Peyer's patch (tissue), 4 donors: ENCODE measurements at places on chromosomes 3 and 15.

GRCh38 chr3:182755308-182755707 lies 38.0 kb upstream of the ATP11B start:
- no peak for DNase-seq

DNA sequence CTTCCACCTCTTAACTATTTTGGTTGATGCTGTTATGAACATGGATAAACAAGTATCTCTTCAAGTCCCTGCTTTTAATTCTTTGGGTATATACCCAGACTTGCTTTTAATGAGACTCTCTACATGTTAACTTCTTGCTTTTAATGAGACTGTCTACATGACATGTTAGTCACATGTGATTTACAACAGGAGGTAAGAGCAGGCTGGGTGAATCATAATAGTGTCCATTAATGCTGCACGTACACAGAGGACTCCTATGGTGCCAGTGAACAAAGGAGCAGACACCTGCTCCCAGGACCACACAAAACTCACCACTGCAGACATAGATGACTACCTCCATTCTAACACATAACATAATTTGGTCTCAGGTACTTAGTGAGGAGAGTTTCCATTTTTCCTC lies 273.4 kb upstream of the NSMCE3 start:
- no peak for DNase-seq

DNA sequence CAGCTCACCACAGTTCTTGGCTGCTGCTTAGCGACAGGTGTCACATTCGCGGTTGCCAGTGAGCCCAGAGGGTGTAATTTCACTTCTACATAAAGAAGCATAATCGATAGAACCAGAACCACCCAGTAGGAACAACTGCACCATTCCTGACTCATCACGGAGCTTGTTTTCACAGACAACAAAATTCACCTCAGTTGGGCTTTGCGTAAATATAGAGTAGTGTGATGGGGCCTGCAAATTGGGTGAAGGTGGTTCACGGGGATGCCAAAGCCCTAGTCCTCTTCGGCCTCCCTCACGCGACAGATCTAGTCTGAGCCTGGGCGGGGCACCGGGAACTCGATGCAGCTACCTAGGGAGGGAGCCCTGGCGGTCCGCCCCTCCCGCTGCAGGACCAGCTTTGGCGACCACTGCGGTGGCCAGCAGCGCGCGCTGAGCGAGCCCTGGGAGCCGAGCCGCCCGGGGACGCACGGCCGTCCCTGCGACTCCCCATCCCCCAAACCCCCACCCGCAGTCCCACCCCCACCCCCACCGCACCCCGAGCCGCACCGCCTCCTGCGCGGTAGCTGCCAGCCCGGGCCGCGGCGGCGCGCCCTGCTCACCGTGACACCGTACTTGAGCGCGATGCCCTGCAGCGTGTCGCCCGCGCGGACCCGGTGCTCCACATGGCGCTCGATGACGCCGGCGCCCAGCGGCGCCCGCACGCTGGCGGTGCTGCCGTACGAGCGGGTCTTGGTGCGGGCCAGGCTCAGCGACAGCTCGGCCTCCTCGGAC lies 519 bp downstream of the LYSMD2 start:
- DNase-seq = peak; percentile 76

DNA sequence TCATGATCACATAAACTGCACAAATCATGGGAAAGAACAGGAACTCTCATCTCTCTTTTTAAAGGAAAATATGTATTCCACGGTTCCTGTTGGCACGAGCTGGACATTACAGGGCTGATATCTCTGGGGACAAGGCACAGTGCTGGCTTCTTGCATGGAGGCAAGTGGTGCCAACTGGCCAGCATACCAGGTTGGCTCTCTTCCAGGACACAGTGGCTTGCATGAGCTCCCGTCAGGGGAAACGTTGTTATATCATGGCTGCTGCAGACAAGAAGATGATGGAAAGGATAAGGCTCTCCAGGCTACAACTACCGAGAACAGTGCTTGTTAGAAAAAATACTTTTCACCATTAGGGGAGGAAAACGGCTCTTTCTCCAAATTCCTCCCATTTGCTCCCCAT lies 283.9 kb downstream of the RORA start:
- no peak for DNase-seq

DNA sequence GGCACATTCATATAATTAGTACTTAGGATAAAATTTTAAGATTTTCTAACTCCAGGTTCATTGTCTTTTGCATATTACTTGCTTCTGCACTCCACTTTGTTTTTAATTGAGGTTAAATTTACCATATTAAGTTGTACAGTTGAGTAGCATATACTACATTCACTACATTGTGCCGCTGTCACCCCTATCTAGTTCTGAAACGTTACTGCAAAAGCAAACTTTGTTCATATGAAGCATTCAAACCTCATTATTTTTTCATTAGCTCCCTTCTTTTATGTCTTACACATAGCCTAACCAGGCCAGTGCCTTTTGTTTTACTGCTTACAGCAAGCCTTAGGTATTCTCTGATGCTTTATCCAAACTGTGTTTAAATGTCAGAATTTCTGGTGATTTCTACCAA lies 183.1 kb upstream of the CGNL1 start:
- no peak for DNase-seq
